Activated CD4-positive, alpha-beta T cell treated with anti-CD3 and anti-CD28 coated beads, Interleukin-2, amount 10 ng/mL, durations not matched to agents 7 days and 5 days (primary cell): ENCODE measurements at places on chromosomes 1 and 21. TPM values are rescaled to one million over a fixed set of nuclear protein-coding genes. Genes with fewer than 3 reads are reported as not detected.

- DNase-seq, result no peak
Observed at GRCh38 chr1:39154553-39155421, 49.7 kb upstream of the MACF1 start.

TMEM82 gene
- not detected for total RNA-seq

GRCh38 chr1:221878134-221878533, 136.2 kb upstream of the DUSP10 start:
- no peak for DNase-seq

- DNase-seq, result peak; percentile 33
Observed at GRCh38 chr1:200535605-200536004, 84.9 kb downstream of the KIF14 start.

DNA sequence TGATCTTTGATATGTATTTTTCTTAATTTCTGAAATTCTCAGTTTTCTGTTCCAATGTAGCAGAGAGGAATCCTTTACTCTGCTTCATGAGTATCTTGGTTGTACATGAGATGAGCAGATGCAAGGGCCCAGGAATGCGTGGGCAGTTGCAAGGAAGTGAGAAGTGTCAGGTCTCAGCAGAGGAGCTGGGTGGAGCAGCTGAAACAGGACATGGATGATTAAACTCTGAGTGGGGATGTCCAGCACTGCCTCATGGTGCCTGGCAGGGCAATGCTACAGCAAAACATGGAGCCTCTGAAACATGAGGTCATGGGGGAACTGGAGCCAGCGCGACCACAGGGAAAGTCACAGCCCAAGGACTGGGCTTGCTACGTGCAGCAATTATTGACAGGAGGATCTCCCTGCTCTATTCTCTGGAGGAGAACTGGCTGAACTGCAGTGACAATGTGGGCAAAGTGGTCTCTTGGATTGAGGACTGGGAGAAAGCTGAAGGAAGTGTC, 48.4 kb downstream of the COLGALT2 start:
- no peak for DNase-seq
